IPS DF 6.9 (cell line): ENCODE measurements at places on chromosomes 1 and 21.

GRCh38 chr1:212743901-212744475, 44.3 kb upstream of the BATF3 start:
- DNase-seq = no peak
- no peak overlapping the region for H3K27ac ChIP-seq
- H3K4me3 ChIP-seq = no peak overlapping the region
- no peaks in the 10 kb centered on the region for H3K36me3 ChIP-seq
- no peaks in the 10 kb centered on the region for H3K4me1 ChIP-seq

DNA sequence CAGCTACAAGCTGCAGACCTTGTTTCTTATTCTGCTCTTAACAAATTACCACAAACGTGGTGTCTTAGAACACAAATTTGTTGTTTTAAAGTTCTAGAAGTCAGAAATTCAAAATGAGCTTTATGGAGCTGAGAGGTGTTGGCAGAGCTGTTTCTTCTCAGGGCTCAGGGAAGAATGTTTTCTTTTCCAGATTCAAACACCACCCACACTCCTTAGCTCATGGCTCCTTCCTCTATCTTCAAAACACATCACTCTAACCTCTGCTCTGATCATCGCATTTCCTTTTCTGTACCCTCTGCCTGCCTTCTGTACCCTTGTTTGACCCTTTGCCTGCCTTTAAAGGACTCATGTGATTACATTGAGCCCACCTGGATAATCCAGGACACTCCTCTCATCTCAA, 26.9 kb upstream of the ITLN1 start:
- H3K36me3 ChIP-seq = no peaks in the 10 kb centered on the region
- H3K4me3 ChIP-seq = no peak overlapping the region
- H3K27ac ChIP-seq = no peak overlapping the region

DNA sequence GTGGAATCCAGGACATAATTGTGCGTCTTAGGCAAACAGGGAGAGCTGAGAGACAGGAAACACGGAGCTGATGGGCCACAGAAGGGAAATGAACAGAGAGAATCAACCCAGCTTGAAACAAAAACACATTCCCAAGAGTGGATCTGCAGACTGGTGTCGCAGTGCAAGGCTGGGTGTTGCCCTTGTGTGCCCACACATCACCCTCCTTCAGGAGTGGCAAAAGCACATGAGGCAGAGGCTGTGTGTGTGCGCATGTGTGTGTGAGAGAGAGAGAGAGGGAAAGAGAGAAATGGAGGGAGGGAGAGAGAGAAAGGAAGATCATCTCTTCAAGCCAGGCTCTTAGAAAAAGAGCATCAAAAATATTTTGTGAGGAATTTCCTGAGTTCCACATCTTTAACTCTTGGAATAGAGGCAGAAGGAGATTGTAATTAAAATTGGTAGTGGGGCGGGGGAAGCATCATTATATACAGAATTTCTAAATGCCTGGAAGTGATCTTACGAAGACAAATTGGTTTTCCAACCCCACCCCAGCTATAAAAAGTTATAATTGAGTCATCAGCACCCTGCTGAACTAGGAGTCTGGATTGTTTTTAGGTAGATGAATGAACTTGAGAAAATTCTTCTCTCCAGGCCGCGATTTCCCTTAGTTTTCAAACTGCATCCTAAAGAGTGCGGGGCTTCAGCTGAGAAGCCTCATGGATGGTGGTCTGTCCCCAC, 480.7 kb downstream of the NPHP4 start:
- DNase-seq = no peak
- H3K27ac ChIP-seq = no peak overlapping the region
- H3K36me3 ChIP-seq = no peaks in the 10 kb centered on the region
- H3K27me3 ChIP-seq = no peaks in the 10 kb centered on the region; the same call in 1 of the 2 replicates

- no peak overlapping the region for H3K27ac ChIP-seq
- no peak for DNase-seq
- no peaks in the 10 kb centered on the region for H3K4me1 ChIP-seq
- H3K27me3 ChIP-seq = no peaks in the 10 kb centered on the region
- H3K36me3 ChIP-seq = no peaks in the 10 kb centered on the region
Observed at GRCh38 chr1:40036574-40036973, 4.0 kb upstream of the CAP1 start.

GRCh38 chr1:16677552-16678431, 11.0 kb upstream of the RNU1-3 start:
- no peaks in the 10 kb centered on the region for H3K4me1 ChIP-seq
- peak; percentile 22 for DNase-seq

GRCh38 chr1:100530880-100531487, 7.0 kb upstream of the GPR88 start:
- H3K36me3 ChIP-seq = no peaks in the 10 kb centered on the region
- no peaks in the 10 kb centered on the region; the same call in none of the 2 replicates for H3K27me3 ChIP-seq
- H3K27ac ChIP-seq = no peak overlapping the region
- DNase-seq = no peak
- no peak overlapping the region for H3K4me3 ChIP-seq

- H3K27ac ChIP-seq = no peak overlapping the region
- peaks cover 3% of the 10 kb centered on the region for H3K4me1 ChIP-seq
- H3K4me3 ChIP-seq = no peak overlapping the region
- no peak for DNase-seq
- no peaks in the 10 kb centered on the region for H3K36me3 ChIP-seq
- H3K27me3 ChIP-seq = peaks cover 15% of the 10 kb centered on the region
Observed at GRCh38 chr1:212605441-212606394, 2.8 kb upstream of the ATF3 start.

DNA sequence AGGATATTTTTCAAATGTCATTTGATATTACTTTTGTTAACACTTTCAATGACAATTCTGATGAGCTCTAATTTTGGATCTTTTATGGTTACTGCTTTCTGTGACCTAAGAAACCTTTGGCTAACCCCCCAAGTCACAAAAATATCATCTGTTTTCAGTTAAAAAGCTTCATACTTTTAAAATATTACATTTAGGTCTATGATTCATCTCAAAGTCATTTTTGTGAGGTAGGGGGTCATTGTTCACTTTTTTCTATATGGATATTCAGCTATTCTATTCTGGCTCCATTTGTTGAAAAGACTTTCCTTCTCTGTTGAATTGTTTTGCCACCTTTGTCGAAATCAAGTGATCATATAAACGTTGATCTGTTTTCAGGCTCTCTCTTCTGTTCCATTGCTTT, 44.8 kb downstream of the UCHL5 start:
- no peaks in the 10 kb centered on the region for H3K4me1 ChIP-seq
- H3K27me3 ChIP-seq = no peaks in the 10 kb centered on the region
- DNase-seq = no peak
- H3K4me3 ChIP-seq = no peak overlapping the region

DNA sequence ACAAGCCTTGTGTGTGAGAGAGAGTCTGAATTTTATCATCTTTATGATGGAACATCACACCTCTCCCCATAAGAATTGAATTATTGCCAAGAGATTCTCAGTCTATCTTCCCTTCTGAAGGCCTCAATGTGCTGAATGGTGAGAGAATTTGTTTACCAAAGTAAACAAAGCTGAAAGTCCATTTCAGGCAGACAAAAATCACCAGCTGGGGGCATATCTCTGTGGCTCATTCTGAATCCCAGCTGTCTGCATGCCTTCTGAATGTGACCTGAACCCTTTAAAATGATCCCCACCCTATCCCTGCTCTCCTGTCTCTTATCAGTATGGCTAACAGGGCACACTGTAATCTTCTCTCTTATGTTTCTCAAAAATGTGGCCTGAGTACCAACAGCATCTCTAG, 99.1 kb upstream of the CAMK1G start:
- no peak overlapping the region for H3K4me3 ChIP-seq
- H3K27me3 ChIP-seq = no peaks in the 10 kb centered on the region
- no peak overlapping the region for H3K27ac ChIP-seq
- H3K4me1 ChIP-seq = no peaks in the 10 kb centered on the region

- no peak overlapping the region for H3K27ac ChIP-seq
- DNase-seq = no peak
- H3K27me3 ChIP-seq = no peaks in the 10 kb centered on the region
- no peak overlapping the region for H3K4me3 ChIP-seq
Observed at GRCh38 chr1:89873288-89873687, 52.5 kb downstream of the LRRC8D start.
